ENCODE measurements at places on chromosomes 13 and 19. TPM values are rescaled to one million over a fixed set of nuclear protein-coding genes. Genes with fewer than 3 reads are reported as not detected.
A peak's percentile ranks its signal among the peaks of the same experiment; 100 is the strongest.

GRCh38 chr13:91946498-91947070, 548.2 kb downstream of the GPC5 start:
- DNase-seq = no peak

GRCh38 chr13:63972328-63972727, 2556.7 kb upstream of the PCDH20 start:
- no peak for DNase-seq

DNA sequence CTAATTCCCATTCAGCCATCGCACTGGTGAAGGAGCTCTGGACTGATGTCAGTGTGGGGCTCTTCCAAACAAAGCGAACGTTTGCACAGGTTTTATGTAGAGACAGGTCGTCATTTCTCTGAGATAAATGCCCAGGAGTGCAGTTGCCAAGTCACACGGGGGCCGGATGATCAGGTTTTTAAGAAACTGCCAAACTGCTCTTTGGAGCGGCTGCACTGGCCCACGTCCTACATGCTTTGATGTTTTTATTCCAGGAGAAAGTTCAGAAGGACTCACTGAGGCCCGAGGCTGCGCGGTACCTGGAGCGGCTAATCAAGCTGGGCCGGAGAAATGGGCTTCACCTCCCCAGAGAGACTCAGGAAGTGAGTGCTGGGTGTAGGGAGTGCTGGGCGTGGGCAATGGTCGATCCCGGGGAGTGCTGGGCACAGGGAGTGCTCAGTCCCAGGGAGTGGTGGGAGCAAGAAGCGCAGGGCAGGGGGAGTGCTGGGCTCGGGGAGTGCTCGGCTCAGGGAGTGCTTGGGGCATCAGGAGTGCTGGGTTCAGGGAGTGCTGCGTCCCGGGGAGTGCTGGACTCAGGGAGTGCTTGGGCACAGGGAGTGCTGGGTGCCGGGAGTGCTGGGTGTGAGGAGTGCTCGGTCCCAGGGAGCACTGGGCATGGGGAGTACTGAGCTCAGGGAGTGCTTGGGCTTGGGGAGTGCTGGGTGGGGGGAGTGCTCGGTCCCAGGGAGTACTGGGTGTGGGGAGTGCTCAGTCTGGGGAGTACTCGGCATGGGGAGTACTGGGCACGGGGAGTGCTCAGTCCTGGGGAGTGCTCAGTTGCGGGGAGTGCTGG, 10.7 kb downstream of the THOP1 start:
- DNase-seq = no peak

DNA sequence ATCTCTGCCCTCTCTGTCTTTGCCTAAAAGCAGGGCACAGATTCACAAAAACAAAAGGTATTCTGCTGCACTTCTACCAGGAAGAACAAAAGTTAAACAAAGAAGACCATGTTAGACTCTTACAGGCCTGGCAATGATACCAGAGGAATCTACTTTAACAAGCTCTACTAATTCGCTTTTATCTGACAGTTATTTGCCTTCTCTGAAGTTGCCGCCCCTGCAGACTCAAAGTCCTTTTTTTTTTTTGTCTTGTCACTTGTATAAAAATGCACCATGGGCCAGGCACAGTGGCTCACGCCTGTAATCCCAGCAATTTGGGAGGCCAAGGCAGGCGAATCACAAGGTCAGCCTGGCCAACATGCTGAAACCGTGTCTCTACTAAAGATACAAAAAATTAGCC, 176.5 kb upstream of the UBL3 start:
- DNase-seq = no peak

- no peak for DNase-seq
These were observed 80.8 kb downstream of the SCGB2B2 start for GRCh38 chr19:34596115-34596514.

DNA sequence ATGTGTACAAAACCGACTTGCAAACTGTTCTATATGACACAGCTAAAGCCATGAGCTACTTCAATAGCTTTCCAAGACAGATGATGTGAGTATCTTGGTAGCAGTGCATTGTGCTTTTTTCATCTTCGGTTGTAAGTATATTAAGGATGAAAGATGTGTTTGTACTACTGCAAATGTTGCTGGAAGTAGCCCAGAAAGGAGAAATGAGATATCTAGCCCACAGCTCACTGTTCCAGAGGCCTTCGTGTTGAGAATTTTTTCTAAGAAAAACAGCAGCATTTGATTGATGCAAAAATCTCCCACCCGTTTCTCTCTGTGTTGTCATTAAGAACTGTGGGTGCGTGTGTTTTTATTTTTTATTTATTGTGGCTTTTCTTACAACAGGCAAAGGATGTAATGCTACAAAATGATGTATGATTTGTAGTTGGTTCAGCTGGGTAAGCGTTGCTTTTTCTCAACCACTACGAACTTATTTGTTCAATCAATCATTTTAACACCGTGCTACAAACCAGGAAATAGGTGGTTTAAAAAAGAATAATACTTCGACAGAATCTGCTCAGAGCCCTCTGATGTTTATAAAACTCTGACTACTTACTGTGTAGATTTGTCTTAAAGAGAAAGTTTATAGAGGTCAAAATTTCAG, 41.6 kb upstream of the RFC3 start:
- DNase-seq = no peak

GRCh38 chr19:44969437-44969836, 14.3 kb downstream of the CLPTM1 start:
- no peak for DNase-seq

GRCh38 chr19:48311384-48311783, 14.0 kb upstream of the EMP3 start:
- DNase-seq = no peak

GRCh38 chr13:21475115-21475514, 16.0 kb upstream of the ZDHHC20 start:
- DNase-seq = no peak

DNA sequence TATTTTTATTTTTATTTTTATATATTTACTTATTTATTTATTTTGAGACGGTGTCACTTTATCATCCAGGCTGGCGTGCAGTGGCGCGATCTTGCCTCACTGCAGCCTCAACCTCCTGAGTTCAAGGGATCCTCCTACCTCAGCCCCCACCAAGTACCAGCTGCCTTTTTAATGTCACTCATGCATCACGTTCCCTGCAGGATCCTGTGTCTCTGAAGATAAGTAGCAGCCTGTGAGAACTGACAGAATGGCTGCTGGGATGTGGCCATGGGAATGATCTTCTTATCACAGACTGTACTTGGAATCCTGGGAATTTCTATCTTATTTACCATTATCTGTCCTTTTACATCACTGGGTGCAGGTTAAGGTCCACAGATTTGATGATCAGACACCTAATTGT, 9.2 kb upstream of the ZNF761 start:
- no peak for DNase-seq

GRCh38 chr13:30121666-30122065, 185.7 kb downstream of the KATNAL1 start:
- DNase-seq = no peak

GRCh38 chr19:14915116-14915515, 26.2 kb upstream of the OR7C2 start:
- DNase-seq = no peak

GRCh38 chr19:1270854-1271527, 1.9 kb downstream of the CIRBP start:
- DNase-seq = no peak

- no peak for DNase-seq
These were observed 145.6 kb upstream of the KLHL1 start for GRCh38 chr13:70253834-70254233.

DNA sequence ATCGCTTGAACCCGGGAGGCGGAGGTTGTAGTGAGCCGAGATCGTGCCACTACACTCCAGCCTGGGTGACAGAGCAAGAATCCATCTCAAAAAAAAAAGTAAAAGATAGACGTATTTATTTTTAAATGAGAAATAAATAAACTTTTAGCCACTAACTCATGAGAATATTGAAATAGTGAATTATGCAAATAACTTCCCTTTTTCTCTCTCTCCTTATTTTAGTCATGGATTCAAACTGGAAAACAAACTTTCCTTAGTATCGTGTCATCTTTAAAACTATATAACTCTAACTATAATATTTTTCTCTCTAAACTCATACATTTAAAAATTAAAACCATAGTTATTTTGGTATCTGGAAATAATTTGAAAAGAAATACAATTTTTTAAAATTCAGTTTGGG, 96.1 kb downstream of the FRY start:
- DNase-seq = no peak

GRCh38 chr13:24271601-24272451, 37.6 kb upstream of the C1QTNF9 start:
- DNase-seq = peak; percentile 84

DNA sequence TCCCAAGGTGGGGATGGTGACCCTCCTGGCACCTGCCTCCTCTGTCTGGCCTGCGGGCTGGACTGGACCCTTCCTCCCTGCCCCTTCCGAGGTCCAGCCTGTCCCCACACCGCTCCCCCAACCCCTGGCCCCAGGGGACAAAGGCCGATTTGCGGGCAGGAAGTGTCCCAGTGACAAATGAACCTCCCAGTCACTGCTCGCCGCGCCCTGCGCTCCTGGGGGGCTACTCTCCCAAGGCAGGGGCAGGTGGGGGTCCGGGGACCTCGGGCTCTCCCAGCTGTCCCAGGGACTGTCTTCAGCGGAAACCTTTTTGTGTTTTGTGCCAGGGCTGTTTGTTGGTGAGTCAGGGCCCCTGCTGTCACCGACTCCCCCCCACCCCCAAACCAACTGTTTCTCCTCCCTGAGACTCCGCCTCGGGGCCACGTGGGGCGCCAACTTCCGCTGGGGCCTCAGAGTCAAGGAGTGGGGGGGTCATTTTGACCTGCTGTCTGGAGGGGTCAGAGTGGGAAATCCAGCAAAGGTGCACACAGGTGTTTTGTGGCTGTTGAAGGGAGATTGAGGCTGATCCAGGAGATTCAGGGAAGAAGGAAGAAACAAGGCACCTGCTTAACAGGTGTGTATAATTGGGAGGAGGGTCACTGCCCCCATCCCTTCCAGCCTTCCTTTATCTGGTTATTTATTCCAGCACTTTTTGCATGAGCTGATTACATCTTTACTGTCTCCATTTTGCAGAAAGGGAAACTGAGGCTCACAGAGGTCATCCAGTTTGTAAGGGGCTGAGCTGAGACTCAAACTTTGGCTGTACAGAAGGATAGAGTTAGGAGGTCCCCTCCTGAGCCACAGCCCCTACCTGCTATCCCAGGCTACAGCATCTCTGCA, 831 bp downstream of the PGPEP1 start:
- peak; percentile 88 for DNase-seq

GRCh38 chr13:102097708-102098107, 304.1 kb downstream of the FGF14 start:
- no peak for DNase-seq

GRCh38 chr13:101127741-101128353, 288.5 kb downstream of the NALCN start:
- no peak for DNase-seq

- DNase-seq = peak; percentile 93
These were observed 194.5 kb downstream of the KATNAL1 start for GRCh38 chr13:30112602-30113435.

GRCh38 chr13:45310341-45311131, 30.4 kb downstream of the TPT1 start:
- no peak for DNase-seq

DNA sequence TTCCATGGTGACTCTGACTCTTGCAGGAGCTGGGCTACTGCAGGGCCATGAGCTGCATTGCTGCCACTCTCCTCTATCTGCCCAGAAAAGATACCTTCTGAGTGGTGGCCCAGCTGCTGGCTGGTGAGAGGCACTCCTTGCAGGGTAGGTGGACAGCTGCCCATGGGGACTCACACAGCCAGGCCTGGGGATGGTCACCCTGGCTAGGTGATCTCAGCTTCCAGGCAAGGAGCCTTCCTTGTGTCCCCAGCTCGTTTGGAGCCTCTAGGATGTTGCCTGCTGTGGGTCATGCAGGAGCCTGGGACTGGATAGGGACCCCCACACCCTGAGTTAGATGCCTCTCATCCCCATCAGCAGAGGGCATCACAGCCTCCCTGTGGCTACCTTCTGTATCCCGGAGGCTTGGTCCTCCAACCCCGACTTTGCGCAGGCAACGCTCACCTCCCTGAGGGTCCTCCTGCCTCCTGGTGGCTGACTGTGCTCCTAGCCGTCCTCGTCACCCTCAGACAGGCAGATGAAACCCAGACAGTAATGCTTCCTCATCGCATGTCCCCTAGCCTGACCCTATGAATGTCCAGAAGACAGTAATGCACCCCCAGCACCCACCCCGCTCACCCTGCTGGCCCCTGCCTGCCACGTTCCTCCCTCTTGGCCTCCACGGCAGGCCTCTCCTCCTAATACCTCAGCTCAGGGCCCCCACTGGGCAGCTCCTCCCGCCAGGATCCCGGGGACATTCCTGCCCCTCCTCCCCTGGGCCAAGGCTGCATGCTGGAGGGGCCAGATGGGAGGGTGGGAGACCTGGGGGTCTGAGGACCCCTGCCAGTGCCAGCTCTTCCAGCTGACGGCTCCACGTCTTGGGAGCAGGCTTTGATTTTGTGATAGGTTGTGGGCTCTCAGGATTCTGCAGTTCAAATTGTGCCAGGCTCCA, 13.6 kb upstream of the ZNF14 start:
- DNase-seq = no peak

- DNase-seq = peak; percentile 97
These were observed 2.8 kb downstream of the ZFP36 start for GRCh38 chr19:39409208-39410016.

GRCh38 chr13:70390064-70390463, 281.8 kb upstream of the KLHL1 start:
- DNase-seq = no peak

GRCh38 chr13:84672616-84673015, 790.3 kb upstream of the SLITRK1 start:
- DNase-seq = no peak

- DNase-seq = no peak
These were observed 194.2 kb downstream of the RGCC start for GRCh38 chr13:41651413-41652058.

FTL gene
- 2,854 TPM for total RNA-seq

TINCR gene
- total RNA-seq = 0.42 TPM

ERICH4 gene
- not detected for total RNA-seq

B3GNT8 gene
- total RNA-seq = 4.2 TPM

PCP2 gene
- total RNA-seq = not detected

TLE6 gene
- total RNA-seq = 0.57 TPM

SLC25A41 gene
- total RNA-seq = not detected

TMEM59L gene
- total RNA-seq = 14.5 TPM

ATP8B3 gene
- total RNA-seq = 2.0 TPM

LRRC4B gene
- 10.3 TPM for total RNA-seq

PTPRH gene
- 0.81 TPM for total RNA-seq

KLK12 gene
- not detected for total RNA-seq

KLK3 gene
- total RNA-seq = not detected

All from posterior vena cava (tissue), 2 donors.